ENCODE measurements at places on chromosomes 4 and X.

- no peak for DNase-seq
Measured at GRCh38 chr4:153506341-153507309, 40.5 kb downstream of the TMEM131L start.

DNA sequence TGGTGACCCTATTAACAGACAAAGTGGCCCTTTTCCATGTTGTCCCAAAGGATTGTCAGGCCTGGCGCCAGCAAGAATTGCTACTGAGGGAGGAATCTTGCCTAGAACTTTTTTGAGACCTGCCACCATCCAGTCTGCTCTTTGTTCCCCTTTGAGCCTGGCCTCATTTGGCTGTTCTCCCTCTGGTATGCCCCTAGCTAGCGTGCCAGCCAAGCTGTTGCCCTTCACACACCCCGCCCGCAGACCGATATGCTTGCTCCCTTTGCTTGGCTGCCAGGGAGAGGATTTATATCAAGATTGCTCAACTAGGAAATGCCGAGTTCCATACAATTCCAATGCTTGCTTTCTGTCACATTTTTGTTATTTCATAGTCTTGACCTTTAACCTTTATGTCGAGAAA lies 24.4 kb downstream of the IGSF1 start:
- no peak for DNase-seq

DNA sequence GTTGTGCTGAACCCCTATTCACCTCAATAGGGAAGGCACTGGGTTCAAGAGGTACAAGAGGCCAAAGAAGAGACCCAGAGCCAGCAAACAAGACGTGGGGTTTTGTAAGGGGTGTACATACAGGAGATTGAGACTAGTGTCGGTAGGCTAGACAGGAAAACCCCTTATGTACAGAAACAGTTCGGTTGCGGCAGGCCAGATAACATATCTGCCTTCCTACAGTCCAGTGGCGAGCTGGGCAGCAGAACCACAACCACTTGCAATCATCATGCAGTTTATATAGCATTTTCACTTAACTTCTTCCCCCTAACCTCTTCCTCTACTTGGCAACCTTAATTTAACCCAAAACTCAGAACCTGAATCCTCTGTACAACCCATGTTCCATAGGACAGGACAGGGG lies 422.2 kb downstream of the PDHA2 start:
- no peak for DNase-seq

DNA sequence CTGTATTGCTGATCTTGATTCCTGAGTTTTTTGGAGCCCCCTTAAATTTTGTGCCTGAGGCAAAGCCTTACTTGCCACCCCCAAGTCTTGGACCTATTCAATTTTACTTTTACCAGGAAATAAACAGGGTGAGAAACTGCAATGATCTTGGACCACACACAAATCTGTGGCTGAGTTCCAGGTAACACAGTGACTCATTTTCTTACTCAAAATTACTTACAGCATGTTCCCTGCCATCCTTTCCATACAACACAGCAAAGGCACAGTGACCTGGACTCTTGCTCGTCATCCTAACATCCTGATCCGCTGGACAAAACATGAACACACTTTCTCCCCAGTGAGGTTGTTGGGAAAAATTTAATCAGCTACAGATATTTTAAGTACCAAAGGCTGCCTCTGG lies 60.7 kb upstream of the S100G start:
- DNase-seq: no peak

GRCh38 chr4:171812333-171812664 lies 905 bp upstream of the GALNTL6 start:
- no peak for DNase-seq

- DNase-seq: no peak
Measured at GRCh38 chr4:75786938-75787337, 62.6 kb downstream of the USO1 start.

GRCh38 chrX:131633285-131633917 lies 89.5 kb downstream of the OR13H1 start:
- no peak for DNase-seq

DNA sequence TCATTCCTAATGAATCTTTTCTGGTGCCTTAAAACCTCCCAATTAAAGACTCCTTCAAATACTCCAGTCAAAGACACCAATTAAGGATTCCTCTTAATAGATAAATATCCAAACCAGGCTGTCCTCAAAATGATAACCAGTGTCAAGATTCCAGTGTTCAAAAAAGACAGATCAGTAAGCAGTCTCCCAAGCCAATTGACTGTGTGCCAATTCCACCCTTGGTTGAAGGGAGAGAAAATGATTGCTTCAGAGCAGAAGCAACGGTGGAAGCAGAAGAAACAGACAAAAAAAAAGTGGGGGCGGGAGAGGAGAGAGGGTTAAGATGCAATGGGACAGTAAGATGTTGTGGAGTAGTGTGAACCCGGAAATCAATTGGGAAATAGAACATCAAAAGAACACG lies 216.0 kb upstream of the FTHL17 start:
- DNase-seq: no peak

- no peak for DNase-seq
Measured at GRCh38 chr4:100169491-100170485, 20.5 kb downstream of the DDIT4L start.

DNA sequence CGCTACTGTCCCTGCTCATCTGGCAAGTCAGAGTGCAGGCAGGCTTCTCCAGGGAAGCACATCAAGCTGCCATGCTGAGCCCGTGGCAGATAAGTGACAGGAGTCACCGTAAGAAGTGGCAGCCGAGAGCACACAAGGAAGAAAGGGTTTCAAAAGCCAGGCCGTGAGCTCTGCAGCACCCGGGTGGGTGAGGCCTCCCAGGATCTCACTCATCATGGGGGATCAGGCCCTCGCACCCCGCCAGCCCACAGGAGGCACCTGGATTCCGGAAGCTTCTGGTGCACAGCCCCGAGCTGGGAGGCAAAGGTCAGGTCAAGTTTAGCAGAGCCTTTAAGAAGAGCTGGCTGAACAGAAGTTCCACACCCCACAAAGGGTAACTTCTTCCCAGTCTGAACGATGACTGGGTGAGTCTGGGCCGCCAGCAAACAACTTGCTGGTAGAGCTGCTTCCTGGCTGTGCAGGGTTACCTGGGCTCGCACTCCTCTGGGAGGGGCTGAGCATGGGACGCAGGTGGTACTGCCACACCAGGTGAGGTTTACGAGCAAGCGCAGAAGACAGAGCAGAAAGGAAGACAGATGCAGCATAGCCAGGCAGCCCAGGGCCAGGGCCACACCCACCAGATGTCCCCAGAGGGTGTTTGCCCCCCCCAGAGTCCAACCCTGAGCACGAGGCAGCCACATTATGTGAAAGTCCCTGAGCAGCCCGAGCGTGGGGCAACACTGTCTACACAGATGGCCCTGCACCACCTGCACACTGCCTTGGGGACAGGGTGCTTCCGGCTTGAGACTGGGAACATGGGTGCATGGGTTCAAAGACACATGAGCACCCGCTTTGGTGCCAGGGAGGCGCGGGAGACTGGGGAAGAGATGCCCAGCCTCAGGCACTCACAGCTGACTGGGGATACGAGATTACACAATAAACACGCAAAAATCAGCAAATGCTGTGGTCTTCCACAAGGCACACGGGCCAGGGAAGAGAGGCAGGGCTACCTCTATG lies 7.7 kb downstream of the CCNQ start:
- no peak for DNase-seq

- no peak for DNase-seq
Measured at GRCh38 chr4:158015241-158015640, 157.6 kb downstream of the GASK1B start.

DNA sequence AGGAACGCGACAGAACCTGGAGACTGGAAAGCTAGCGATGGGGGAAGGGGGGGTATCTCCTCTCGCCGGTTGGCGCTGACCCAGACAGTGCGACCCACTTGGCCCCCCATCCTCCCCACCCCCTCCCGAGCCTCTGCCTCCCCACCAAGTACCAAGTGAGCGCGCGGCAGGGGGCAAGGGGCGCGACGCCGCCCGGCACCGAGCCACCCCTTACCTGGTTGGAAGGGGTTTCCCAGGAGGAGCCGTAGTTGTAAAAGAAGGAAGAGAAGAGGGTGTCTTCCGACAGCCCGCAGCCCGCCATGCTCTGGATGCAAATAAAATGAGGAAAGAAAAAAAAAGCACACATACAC lies 112.2 kb downstream of the DHX15 start:
- DNase-seq: no peak

GRCh38 chrX:14064626-14065432 lies 35.1 kb upstream of the GEMIN8 start:
- no peak for DNase-seq

- no peak for DNase-seq
Measured at GRCh38 chr4:81258841-81259550, 44.0 kb upstream of the PRKG2 start.

GRCh38 chrX:113391875-113392274 lies 551.2 kb upstream of the AMOT start:
- no peak for DNase-seq

DNA sequence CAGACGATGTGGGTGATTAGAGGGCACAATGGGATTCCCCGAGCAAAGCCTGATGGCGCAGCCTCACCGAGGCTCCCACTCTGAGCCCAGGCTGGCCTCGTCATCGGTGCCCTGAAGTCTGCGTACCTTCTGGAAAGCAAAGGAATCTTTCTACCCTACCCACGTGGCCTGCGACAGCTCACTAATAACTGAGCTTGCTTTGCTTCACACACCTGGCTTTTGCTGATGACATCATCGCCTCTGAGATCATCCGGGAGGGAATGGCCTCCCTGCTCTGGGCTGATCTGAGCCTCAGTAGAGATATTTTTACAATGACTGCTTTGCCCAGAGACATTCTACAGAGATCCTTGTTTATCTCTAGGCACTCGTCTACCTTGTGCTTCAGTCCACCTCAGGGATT lies 45.4 kb upstream of the PDLIM3 start:
- no peak for DNase-seq

DNA sequence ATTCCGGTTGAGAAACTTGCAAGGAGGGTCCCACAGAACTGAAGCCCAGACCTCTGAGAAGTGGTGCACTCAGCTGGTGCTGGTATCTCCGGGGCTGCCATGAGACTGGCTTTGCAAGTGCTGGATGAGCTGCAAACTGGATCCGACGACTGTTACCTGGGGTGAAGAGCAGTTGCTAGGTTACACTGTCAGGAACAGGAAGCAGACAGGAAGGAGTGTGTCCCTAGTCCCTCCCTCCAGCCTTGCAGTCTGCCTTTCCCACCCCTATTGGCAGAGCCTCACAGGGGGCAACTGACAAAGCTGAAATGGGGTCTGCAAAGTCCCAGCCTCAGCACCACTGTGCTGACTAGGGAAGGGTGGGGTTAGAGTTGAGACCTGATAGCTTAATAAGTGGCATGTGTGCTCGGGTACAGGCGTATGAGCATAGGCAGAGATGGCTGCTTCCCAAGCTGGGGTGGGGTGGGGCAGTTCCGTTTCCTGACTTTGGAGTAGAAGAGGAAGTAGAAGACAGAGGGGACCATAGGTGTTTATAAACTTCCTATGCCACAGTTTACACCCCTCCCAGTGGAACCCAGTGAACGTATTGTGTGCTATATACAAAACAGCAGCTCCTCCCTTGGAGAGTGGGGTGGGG lies 18.0 kb downstream of the PPEF1 start:
- DNase-seq: no peak

GRCh38 chrX:138754861-138755260 lies 43.3 kb upstream of the FGF13 start:
- DNase-seq: no peak

DNA sequence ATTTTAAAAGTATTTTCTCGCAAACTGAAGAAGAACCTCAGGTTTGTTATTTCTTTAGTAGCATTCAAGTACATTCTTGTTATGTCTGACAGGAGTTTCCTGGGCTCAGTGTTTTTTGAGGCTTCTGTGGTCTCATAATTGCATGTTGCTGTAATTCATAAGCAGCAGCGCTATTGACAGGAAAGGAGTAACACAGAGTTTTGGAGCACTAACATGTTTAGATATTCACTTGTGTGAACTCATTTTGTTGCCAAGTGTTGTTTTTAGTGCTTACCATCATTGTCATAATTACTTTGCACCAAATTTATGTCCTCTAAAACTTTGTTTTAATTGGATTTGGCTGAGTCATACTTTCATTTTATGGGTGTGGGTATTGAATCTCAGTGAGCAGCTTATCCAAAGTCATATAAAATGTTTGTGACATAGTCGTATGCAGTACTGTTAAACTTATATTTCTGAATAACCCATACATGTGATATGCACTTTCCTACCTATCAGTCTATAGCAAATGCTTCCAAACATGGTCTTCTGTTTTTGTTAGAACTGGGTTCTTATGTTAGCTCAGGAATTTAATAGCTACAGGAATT lies 358.7 kb upstream of the CTSO start:
- no peak for DNase-seq

- no peak for DNase-seq
Measured at GRCh38 chrX:27917713-27918500, 63.3 kb downstream of the DCAF8L1 start.

GRCh38 chr4:54073271-54073880 lies 9.0 kb upstream of the CHIC2 start:
- no peak for DNase-seq

DNA sequence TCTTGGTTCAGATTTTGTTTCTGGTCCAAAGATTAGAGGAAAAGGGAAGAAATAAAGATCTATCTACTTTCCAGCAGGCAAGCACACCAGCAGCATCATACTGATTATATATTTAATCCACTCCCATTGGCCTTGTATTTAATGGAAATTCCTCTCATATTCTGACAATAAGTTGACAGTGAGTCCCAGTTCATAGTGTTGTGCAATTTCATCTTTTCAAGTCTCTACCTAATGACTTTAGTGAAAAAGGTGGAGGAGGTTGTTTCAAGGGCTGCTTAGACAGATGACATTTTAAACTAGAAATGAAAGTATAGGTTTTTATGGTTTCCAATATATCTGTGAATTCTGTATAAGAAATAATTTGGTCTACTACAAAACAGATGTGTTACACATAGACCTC lies 298.6 kb downstream of the PABPC4L start:
- DNase-seq: no peak

DNA sequence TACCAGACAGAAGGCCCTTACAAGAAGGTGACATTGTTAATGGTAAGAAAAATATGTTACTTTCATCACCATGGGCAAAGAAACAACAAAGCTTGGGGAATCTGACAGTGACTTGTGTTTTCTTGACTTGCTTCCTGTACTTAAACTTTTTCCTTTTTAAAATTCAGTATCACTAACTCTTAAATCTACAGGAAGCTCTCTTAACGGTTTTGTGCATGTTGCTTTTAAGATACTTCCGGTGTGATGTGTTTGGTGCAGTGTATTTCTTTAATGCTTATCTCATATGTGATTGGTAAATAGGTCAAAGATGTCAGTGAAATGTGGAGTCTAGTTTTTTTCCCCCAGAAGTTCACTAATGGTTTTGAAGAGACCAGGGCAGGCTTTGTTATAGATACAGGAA lies 45.2 kb downstream of the ADH5 start:
- no peak for DNase-seq

GRCh38 chr4:18735740-18736268 lies 714.2 kb upstream of the LCORL start:
- DNase-seq: no peak

DNA sequence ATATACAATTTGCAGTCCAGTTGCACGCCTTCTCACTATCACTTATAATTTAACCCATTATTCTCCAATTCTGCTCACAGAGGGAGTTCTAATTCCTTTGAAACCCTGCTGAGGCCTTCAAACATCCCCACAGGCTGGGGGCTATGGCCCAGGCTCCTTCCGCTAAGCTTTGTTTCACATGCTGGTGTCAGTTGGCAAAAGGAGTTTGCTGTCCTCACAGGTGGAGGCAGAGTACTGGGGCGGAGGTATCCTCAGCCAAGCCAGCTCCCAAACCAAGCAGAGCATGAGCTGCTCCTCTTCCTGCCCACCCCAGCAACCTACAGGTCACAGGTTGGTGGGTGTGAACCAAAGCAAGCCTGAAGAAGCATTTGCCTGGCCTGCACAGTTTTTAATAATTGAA lies 21.5 kb downstream of the BTC start:
- DNase-seq: no peak
